LNCaP clone FGC (cell line): ENCODE measurements at places on chromosomes 3 and 15.

- no peak for DNase-seq
Measured at GRCh38 chr3:127612966-127613365, 14.8 kb downstream of the MCM2 start.

GRCh38 chr3:57670543-57670942, 22.3 kb downstream of the DENND6A start:
- DNase-seq = no peak

DNA sequence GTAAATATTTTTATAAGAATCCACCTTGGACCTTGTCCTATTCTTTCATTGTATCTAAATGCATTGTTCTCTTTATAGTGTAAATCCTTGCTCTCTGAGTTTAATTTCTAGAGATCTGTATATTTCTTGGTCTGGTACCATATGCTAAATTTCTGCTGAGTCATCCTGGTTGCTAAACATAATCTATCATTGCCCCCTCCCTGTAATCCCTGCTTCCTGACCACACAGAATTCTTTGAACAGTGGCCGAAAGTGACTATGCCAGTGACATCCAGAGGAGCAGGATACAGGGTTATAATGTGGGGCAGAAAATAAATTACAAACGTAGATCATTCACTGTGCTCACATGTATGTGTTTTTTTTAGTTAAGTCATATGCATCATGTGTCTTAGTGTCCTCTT, 143.1 kb downstream of the DIPK2A start:
- no peak for DNase-seq

DNA sequence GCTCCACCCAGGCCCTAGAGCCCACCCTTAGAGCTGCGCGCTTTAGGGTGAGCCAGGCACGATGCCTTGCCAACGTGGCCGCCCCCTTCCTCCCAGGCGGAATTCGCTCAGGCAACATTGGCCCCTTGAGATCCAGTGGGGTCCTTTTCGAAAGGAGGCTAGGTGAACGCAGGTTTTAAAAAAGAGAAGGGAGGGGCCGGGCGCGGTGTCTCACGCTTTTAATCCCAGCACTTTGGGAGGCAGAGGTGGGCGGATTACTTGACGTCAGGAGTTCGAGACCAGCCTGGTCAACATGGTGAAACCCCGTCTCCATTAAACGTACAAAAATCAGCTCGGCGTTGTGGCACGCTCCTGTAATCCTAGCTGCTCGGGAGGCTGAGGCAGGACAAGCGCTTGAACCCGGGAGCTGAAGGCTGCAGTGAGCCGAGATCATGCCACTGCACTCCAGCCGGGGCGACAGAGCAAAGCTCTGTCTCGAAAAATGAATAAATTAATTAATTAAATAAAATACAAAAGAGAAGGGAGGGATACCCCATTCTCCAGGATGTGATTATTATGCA, 984 bp upstream of the RPP25 start:
- no peak for DNase-seq

GRCh38 chr3:121836064-121836463, 1.1 kb downstream of the EAF2 start:
- no peak for DNase-seq
